ENCODE measurements at places on chromosomes 2 and 18.

DNA sequence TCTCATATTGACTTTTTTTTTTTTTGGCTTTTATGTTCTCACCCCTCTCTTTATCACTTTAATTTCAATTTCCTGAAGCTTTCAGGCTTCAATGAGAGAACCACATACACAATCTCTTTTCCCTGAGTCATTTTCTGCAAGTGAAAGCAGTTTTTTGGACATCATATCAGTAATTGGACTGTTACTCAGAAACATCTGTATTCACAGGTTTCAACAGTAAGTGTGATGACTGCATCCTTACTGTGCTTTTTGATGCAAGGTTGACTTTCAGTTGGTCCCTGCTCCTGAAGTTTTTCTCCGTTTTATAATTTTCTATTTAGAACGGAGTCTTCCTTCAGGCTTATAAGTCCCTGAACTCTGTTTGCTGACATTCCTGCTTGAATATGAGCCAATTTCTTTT lies 70.5 kb upstream of the CCBE1 start:
- no peak for DNase-seq

GRCh38 chr2:69305712-69306392 lies 81.2 kb downstream of the GFPT1 start:
- no peak for DNase-seq

GRCh38 chr2:112835536-112836162 lies 930 bp downstream of the IL1B start:
- DNase-seq: no peak

GRCh38 chr2:111071600-111072171 lies 49.0 kb upstream of the BCL2L11 start:
- no peak for DNase-seq

DNA sequence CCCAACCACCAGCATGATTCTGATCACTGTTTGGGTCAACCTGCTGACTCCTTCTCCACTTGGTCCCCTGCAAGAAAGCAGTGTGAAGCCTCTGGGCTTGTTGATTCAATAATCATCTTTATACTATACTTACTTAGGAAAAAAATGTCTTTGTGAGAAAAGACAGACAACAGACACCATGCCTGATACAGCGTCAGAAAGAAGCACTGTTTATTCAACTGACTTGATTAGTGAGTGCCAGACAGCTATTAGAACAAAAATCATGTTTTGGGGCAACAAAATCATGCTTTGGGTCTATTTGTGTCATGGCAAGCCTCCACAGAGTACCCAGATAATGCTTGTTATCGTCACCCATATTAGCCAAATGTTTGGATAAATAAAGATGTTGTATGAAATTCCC lies 58.7 kb upstream of the ATL2 start:
- no peak for DNase-seq

DNA sequence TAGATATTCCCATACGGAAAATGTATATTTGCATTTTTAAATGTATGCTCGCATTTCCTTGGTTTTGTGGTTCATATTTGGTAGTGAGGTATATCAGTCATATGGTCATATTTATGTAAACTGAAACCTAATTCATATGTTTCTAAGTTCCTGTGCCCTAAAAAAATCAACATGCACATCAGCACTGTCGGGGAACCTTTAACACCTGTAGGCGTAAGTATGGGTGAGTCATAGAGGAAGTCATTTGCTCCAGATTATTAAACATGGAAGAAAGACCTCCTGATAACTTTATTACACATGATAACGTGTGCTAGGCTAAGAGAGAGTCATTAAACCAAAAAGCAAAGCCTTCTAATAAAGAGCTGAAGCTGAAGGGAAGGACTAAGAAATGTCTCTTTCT lies 437.7 kb downstream of the NRXN1 start:
- no peak for DNase-seq

DNA sequence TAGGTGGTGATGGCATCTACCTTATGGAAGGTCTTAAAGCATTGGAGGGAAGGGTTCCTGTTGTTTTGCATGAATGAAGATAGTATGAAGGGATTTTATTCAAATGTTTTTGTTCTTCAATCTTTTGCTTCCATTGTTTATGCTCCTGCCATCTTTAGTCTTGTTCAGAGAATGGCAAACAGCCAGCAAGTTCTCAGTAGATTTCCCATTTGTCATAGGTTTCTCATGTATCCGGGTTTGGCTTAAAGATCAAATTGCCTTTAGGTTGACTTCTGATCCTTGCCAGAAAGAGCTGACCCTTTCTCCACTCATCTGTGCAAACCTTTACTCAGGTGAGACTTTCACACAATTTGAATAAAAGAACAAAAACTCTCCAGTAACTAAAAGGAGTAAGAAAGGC lies 44.2 kb upstream of the STAT4 start:
- DNase-seq: no peak

DNA sequence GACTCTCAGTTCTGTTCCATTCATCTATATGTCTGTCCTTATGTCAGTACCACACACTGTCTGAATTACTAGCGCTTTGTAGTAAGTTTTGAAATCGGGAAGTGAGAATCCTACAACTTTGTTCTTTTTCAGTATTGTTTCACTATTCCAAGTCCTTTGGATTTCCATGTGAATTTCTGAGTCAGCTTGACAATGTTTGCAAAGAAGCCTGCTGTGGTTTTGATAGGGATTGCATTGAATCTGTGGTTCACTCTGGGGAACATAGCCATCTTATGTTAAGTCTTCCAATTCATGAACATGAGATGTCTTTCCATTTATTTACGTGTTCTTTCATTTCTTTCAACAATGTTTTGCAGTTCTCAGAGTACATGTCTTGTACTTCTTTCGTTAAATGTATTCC lies 15.0 kb downstream of the SLC3A1 start:
- DNase-seq: no peak

GRCh38 chr18:11489266-11489899 lies 120.0 kb upstream of the SLC35G4 start:
- no peak for DNase-seq

GRCh38 chr2:173037245-173038120 lies 38.2 kb upstream of the MAP3K20 start:
- peak; percentile 78 for DNase-seq

DNA sequence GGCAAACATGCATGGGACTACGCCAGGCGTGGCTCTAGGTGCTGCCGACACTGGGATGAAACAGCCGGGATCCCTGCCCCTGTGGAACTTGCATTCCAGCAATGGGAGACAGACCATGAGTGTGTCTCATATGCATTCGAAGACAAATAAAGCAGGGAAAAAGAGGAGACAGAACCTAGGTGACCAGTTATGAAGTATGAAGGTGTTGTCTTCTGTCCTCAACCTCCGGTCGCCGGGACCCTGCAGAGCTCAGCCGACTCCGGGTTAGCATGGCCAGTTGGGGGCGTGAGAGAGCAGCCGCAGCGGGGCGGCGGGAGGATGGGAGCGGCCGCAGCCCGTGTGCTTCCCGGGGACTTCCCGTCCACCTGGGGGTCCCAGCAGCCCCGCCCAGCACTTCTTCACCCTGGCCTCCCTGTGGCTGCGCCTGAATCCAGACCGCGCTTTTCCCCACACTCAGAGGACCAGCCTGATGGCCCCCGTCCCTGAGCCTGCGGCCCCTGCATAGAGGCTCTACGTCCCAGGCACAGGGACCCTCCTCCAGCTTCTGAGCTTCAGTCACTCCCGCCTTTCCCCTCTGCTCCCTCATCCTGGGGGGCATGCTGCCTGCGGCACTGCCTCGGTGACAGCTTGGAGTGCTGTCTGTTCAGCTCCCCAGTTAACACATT lies 11.4 kb downstream of the ID2 start:
- peak; percentile 76 for DNase-seq

DNA sequence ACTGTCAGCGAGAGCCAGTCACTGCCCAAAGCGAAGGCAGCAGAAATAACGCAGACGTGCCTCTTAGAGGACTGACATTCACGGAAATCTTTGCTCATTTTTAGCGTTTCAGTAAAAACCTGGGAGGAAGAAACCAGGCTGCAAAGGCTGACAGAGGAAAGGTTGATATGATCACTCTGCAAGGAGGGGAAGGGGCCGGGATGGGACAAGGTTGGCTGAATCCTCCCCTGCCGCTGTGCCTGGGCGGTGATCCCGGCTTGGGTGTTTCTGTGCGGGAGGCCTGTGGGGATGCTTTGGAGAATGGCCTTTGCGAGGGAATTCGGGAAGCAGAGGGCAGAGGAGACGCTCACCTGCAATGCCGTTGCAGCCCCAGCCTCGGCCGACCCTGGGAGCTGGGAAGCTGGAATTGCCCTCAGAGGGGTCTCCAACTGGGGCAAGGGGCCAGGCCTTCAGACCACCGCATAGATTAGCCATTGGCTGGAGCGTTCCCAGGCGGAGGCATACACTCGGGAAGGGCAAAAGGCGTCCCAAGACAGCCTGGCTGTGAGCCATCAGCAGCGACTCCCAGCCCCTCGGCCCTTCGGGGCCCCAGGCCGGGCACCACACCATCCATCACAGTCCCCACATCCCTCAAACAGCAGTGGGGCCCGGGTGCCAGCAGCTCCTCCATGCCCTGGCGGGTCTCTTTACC lies 111.7 kb upstream of the GPC1 start:
- DNase-seq: no peak

GRCh38 chr18:46273861-46274260 lies 169.7 kb downstream of the HAUS1 start:
- no peak for DNase-seq

- DNase-seq: no peak
These were observed 458.1 kb downstream of the BCL11A start for GRCh38 chr2:60095202-60095815.

GRCh38 chr18:61975526-61976326 lies 82.9 kb upstream of the RNF152 start:
- no peak for DNase-seq

GRCh38 chr18:33156906-33157470 lies 283.5 kb downstream of the CCDC178 start:
- DNase-seq: no peak

GRCh38 chr2:191661097-191661924 lies 16.6 kb upstream of the NABP1 start:
- no peak for DNase-seq

GRCh38 chr2:10402062-10402585 lies 46.0 kb downstream of the ODC1 start:
- DNase-seq: no peak

DNA sequence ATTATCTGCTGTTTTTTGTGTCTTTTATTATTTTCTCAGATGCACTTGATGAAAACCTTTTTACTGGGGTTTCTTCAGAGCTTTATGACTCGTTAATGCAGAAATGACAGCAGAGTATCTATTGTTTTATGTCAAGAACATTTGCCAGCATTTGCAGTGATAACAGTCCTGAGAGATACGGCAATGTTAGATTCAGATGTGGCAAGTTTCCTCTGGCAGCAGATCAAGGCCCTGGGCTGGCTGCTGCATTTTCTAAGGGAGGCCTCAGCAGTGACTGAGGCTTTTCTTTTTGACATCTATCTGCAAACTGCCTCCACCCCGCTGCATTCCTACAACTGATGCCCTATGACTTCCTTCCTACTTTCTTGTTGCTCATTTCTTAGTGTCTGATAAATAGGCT lies 40.2 kb downstream of the EFEMP1 start:
- DNase-seq: no peak

DNA sequence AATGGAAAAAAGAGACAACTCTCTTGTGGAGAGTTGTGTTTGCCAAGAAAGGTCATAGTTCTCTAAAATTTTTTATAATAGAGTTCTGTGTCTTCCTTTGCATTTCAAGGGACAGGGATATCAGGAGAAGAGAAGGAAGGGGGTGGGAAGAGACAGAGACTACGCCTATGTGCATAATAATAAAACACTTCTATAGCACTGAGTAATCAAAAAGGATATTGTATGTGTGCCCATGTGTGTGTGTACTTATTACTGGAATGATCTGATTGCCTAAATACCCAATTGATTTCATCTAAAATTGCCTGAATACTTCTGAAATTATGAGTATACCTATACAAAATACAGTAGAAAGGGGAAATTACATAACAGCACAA lies 803.7 kb upstream of the ACVR2A start:
- DNase-seq: no peak

DNA sequence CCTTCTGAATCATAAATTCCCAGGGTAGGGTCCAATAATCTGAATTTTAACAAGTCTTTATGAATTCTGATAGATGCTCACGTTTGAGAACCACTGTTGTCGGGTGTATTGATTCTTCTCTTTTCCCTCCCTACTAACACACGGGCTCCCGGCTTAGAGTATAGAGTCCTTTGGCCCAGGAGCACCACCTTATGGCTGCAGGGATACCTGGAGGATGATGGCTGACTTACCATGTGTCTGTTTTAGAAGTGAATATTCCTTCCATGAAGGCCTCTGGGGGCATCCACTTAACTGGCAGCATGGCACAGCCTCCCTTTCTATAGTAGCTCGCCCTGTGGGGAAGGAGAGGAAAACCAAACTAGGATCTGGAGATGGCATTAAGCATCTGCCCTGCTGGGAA lies 91.7 kb downstream of the CLIP4 start:
- no peak for DNase-seq

- DNase-seq: no peak
These were observed 14.2 kb upstream of the RTTN start for GRCh38 chr18:70219688-70220087.

DNA sequence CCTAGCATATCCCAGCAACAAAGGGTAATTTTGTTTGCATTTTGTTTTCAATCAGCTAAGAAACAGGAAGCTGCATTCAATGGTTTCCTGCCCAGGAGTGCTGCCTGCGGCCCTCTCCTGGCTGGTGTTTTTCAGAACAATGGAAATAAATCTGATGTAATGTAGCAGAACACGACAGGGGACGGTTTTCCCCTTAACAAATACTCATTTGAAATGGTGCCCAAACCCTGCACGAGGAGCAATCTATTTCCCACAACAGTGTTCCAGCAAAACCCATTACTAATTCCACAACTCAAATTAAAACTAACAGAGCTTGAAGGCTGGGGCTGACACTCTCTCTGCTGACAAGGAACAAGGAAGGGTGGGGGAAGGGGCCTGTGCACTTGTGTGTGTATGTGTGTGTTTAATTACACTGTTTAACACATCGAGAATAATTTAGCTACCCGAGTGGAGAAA lies 8.7 kb downstream of the CAPN13 start:
- no peak for DNase-seq

DNA sequence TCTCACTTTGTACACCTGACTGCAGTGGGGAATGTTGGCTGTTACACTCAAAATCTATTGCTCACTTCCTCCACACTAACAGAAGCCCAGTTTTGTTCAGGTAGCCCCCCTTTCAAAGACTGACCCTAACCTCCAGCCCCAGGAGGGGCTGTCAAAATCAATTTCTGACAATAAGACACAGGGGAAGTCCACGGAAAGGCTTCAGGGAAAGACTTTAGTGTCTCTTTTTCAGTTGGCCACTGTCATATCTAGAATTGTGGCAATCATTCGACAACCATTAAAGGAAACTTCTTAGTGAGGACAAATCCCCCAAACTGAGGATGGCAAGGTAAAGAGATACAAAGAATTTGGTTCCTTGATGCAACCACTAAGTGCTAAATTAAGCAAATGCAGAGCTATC lies 59.0 kb downstream of the BARD1 start:
- DNase-seq: no peak

GRCh38 chr2:75801234-75801982 lies 90.7 kb upstream of the GCFC2 start:
- DNase-seq: no peak

- no peak for DNase-seq
These were observed 199.9 kb downstream of the PMAIP1 start for GRCh38 chr18:60099709-60100108.
